ENCODE measurements at places on chromosomes 12 and 14.

- no peak for DNase-seq
Measured at GRCh38 chr12:69163681-69164362, 75.5 kb upstream of the CPSF6 start.

GRCh38 chr12:41897593-41897992 lies 247.1 kb downstream of the GXYLT1 start:
- no peak for DNase-seq

DNA sequence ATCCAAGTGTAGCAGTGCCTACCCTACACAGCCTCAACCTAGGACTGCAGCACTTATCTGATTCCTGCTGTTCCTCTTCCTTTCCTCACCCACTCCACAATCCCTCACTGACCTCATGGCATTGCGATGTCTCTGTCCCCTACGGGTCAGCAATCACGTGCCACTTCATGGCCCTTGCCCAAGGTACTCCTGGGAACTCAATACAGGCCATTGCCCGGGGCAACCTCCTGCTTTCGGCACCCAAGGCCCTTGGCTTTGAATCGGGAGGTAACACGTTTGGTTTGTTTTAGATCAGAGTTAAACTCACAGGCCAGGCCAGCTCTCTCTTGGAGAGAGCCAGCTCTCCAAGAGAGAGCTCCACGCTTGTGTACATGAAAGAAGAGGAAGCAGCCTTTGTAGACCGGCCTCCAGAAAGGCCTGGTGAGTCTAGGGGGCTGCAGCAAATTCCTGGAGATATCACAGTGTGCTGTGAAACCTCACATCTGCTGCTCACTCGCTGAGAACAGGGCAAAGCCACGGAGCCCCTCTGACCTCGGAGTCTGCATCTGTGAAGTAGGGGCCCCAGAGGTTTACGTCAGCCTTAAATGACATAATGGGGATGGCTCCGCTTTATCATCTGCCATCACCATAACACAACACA lies 12.2 kb downstream of the CLMN start:
- no peak for DNase-seq

DNA sequence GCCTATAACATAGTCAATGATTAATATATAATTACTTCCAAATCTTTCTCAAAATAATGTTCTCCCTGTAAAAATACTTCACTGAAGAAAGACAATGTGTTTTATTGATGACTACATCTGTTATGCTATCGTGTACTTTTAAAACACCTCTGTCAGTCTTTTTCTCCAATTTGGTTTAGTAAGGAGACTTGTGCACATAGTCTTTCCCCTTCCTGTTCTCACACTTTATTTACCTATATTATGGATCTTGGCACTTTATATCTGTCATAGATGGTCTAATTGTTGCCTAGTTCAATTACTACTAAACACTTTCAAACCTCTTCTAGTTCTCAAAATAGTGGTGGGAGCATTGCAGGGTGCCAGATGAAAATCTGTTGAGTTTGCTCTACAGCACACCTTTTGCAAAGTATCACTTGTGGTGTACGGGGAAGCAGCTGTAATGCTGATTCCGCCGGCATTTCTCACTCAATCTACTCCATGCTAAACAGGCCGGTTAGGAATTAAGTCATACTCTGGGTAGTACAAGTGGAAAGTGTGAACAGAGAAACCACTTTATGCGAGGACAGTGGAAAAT lies 1.1 kb upstream of the INSM2 start:
- DNase-seq: no peak

GRCh38 chr14:105171004-105171673 lies 2.6 kb upstream of the JAG2 start:
- no peak for DNase-seq
